ENCODE measurements at places on chromosomes 3 and 15.

DNA sequence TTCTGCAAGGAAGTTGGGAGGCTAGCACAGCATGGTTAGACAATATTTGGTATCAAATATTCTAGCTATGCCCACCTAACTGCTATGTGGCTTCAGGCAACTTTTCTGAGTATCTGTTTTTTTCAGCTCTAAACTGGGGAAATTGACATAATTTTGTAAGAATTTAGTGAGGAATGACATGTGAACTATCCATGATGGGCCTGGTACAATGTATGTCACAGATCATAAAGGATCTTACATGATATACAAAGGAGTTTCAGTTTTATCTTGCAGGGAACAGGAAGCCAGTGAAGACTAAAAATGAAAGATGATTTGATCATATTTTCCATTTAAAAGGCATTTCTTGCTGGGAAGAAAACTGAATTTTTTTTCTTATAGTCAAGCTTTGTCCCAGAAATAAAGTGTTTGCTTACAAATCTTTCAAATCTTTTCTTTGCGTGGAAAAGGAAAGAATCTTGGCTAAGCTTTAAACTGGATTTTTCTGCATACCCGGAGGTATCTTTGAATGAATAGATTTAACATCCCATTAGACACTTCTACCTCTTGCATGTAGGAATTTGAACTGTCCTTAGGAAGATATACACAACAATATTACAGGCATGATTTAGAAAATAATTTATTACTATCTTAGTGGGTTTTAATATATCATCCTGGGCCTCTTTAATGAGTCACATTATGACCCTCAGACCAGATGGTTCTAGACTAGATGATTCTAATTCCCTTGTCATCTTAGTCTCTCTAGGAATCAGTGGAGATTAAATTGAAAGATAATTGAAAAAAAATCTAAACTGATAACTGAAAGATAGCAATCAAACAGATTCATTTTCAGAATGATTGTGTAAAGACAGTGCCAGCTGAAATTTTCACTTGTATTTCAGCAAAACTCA is 436.0 kb upstream of the THBS1 start:
- no peak for DNase-seq

GRCh38 chr15:83444936-83445335 is 2.2 kb upstream of the SH3GL3 start:
- no peak for DNase-seq

DNA sequence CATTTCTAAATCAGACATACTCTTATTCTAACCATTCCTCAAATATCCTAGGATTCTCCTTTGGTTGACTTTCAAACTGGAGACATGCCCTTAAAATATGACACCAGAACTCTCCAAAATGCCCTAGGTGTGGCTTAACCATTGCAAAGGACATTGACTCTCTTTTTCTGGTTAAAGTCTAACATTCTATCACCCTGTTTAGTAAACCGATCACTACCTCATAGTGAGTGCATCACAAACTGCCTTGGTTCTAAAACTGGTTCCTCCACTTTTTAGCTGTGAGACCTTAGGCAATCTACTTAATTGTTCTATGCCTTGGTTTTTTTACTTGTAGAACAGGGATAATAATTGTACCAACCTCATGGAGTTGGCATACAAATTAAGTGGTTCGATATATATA is 224.3 kb downstream of the CDIN1 start:
- no peak for DNase-seq

DNA sequence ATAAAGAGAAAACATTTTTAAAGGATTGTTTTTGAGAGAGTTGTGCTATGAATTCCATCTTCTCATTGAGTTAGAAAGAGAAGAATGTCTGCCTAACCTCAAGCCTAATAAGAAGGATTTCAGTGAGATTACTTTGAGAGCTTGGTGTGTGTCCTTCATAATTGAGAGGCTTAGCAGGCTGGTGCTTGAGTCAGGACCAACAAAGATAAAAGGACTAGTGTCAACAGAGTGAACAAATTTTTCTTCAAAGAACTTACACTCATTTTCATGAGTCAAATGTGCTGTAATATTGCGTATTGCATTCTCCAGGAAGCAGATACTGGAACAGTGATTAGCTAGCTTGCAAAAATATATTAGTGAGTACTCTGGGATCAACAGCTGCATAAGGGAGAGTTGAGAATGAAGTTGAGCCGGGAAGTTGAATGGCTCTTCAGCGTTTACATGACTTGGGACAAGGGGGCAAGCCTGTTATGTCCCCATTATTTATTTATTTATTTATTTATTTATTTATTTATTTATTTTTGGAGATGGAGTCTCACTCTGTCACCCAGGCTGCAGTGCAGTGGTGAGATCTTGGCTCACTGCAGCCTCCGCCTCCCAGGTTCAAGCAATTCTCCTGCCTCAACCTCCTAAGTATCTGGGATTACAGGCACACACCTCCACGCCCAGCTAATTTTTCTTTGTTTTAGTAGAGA is 37.5 kb upstream of the SLITRK3 start:
- no peak for DNase-seq

DNA sequence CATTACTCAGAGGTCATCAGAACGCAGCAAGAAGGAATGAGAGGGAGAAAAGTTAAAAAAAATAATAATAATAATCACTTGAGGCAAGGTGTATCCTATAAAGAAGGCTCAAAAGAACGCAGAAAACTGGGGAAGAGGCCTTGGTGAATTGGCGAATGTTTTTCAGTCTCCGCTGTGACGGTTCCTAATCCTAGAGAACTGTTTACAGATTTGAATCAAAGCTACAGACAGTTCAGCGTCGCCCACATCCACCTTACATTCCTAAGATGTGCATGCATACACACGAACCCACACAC is 634 bp downstream of the ZMAT3 start:
- no peak for DNase-seq

GRCh38 chr15:39451121-39451688 is 129.7 kb upstream of the THBS1 start:
- no peak for DNase-seq

DNA sequence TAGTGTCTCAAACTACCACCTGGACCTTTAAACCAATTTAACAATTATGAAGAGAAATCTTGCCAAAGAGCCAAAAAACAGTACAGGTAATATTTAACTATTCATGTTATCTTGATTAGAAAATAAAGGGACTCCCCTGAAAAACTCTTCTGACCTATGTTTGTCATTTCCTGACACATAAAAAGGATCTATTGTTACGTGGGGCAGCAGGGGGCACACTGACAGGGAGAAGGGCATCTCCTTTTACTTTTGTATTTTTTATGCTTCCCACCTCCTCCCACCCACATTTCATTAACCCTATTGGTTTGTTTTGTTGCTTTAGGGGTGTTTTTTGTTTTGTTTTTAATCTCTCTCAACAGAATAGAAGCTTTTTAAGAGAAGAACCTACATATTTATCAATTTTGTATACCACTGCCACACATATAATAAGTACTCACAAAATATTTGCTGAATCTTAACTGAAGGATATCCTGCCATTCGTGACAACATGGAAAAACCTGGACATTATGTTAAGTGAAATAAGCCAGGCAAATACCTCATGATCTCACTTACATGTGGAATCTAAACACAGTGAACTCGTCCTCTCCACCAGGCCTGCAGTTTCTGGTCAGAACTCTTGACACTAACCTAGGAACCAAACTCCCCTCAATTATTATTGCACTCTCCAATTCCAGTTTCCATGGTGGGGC is 17.7 kb downstream of the STAG1 start:
- DNase-seq, result no peak

- DNase-seq, result no peak
These were observed 167.5 kb upstream of the IL12A start for GRCh38 chr3:159821110-159821509.

DNA sequence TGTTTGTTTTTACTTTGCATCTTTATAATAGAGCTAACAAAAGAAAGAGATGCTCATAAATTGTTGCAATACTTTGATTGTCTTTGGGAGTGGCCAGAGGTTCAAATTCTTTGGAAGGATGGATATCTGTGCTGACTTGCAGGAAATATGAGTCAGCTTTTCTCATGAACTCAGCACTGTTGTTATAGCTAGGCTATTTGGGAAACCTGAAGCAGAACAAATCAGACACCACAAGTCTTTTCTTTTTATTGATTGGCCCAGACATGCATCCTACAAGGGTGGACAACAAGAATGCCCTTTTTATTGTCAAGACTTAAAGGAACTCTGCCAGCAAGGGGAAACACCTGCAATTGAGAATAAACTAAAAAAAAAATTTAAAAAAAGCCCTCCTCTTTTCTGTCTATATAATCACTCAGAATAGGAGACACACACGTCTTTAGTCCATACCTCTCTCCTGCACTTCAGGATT is 4.6 kb upstream of the DENND4A start:
- DNase-seq, result no peak

- DNase-seq, result no peak
These were observed 245.7 kb upstream of the TPRG1 start for GRCh38 chr3:188926111-188926510.

- no peak for DNase-seq
These were observed 331.3 kb upstream of the FRG2C start for GRCh38 chr3:75332794-75333193.

- DNase-seq, result no peak
These were observed 858.4 kb upstream of the ARPP21 start for GRCh38 chr3:34780973-34781372.

DNA sequence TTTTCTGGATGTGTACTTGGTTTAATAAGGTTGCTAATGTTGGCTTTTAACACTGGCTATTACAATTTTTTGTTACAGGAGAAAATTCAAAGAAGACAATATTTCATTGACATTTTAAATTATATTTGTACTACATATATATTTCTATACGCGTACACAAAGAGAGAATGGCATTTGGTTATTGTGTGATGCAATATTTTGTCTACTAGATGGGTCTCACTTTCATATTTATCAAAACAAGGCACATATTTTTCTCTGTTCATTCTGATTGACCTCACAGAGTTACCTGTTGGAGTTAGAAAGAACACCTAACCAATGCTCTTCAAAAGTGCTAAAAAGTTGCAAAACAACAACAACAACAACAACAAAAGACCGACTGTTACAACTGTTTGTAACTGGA is 50.2 kb upstream of the VGLL3 start:
- no peak for DNase-seq

- DNase-seq, result no peak
These were observed at the start of gene CAV3 for GRCh38 chr3:8733332-8734094. TSS of gene CAV3 (plus strand) at chr3:8733802. CDS start at chr3:8733877, 75 bp downstream.

DNA sequence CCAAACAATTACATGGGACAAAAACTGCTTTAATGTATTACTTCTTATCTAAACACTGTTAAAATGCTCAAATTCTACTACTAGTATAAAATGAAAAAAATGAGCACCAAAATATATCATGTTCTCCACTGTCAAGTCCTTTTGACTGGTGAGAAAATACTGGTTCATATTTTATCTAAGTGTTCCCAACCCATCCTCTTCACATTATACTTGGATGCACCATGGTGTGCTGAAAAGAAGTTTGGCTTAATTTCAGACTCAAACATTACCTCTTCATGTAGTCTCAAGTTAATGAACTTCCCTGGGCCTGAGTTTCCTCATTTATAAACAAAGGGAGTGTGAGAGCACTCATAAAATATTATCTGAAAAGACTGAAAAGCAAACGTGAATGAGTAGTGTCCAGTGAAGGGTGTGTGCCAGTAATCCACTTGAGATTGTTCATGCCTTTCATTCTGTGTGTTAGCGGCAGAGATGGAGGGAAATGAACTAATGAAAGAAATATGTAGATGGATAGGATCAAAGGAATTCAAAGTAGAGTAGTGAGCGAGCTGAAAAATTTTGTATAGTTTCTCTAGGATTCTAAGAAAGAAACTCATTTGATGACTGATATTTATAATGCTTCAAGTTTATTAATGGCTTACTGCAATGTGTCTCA is 263.2 kb downstream of the NLGN1 start:
- DNase-seq, result no peak

GRCh38 chr3:36832406-36832805 is 68.1 kb upstream of the DCLK3 start:
- DNase-seq, result no peak

DNA sequence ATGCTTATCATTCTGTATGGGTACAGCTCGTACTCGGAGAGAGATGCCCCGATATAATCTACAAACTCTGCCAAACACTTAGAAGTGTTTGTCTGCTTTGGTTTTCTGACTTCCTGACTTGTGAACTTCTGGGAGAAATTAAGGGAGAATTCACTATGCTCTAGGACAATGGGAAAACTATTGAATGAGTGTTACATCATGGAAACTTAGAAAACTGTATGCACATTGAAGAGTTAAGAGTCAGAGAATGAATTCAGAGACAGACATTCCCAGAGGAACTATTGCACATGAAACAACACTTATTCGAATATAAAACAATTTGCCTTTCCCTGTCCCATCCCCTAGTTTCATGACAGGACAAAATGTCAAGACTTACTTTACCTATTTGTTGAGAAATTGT is 57.8 kb downstream of the DTWD1 start:
- DNase-seq, result no peak

DNA sequence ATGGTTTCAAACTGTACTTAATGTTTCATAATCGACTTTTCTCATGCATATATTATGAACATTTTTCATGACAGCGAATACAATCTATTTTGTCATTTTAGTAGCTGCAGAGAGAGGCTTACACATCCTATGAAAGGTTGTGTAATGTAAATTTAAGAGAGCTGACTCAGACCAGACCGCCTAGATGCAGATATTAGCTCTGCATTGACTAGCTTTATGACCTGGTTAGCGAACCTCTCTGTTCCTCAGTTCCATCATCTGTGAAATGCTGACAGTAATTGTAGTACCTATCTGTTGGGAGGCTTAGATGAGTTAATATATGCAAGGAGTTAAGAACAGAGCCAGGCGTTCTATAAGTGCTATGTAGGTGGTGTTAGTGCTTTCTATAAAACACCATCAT is 116.2 kb upstream of the RASGRP1 start:
- no peak for DNase-seq

DNA sequence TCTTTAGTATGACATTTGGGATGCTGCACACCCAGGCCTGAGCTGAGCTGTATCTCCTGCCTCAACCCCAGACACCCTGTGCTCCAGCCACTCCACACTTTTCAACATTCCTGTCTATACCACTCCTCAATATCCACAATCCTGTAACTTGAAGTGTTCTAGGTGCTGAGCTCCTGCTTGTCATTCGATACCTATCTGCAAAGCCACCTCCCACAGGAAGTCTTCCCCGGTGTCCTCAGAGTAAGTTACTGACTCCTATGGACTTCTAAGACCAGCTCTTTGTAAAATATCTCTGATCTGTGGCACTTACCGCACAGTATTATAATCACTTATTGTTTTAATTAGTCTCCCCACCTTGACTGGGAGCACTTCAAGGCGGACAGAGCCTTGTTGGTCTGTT is 1.2 kb upstream of the CAV3 start:
- no peak for DNase-seq

DNA sequence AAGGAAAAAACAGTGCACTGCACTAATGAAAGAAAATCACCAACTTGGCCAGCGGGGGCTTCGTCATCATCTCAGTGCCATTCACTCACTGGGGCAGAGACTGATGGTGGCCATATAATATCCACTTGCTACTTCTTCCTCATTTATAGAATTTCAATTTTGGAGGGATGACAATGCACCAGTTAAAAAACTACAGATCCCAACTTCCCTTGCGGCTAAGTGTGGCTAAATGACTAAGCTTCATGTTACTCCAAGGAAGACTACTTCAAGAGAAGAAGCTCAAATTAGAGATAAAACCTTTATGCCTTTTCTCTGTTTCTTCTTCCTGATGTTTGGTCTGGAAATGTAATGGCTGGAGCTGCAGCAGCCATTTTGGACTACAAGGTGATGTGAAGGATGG is 38.8 kb downstream of the NGLY1 start:
- DNase-seq, result no peak
